ENCODE measurements at places on chromosomes 3 and 15.
A peak's percentile ranks its signal among the peaks of the same experiment; 100 is the strongest.

DNA sequence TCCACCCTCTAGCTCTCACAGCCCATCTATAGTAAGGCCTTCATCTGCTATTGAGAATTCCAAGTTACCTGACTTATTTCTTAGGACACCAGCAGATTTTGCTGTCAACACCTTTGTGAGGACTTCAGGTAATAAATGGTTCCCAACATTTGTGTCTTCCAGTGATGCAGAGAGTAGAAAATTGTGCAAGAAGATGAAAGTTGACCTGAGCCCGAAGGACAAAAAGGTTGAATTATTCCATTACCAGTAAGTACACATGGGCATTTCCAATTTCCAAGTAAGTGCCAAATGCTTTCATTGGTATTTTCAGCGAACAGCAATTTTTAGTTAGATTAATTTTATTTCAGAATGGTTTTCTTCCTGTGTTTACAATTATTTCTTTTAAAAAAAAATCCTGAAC is 35.4 kb downstream of the PDIA5 start:
- no peak for DNase-seq

DNA sequence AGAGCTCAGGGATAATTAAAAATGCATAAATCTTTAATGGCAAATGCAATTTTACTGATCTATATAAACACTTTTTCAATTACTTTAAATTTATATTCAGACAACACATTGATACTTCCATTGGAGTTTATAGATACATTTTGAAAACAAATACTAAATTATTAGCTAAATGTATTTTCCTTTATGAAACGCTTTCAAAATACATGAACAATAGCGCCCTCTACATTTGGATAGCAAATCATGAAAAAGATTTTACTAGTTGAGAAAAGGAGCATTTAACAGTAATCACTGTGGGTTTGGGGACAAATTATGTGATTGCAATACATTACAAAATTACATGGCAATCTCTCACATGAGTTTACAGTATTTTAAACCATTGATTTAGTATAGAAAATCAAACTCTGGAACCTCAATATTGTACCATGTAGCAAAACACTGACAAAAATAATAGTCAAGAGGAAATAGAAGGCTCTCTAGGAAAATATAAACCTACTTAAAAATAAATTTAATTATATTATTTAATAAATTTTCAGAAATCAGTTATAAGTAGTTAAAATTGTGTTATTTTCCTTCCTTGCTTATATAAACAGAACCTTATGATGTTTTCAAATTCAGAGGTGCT is 207.9 kb downstream of the ZIC1 start:
- no peak for DNase-seq

DNA sequence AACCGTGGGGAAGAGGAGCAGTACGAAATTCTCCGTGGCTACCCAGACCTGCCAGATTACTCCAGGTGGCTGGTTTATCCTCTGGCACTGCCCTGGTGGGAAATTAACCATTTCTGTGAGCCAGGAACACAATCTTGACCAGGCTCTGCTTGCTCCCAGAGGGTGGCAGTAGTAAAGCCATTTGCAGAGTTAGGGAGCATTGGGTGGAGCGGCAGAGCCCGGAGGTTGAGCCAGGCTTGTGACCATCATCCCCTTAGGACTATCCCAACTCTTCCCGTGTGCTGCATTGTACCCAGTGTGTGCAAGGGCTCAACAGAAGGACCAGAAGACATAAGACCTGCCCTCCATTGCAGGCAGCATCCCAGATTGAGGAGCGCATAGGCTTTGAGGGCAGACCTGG is 5.3 kb downstream of the KNG1 start:
- DNase-seq: no peak

DNA sequence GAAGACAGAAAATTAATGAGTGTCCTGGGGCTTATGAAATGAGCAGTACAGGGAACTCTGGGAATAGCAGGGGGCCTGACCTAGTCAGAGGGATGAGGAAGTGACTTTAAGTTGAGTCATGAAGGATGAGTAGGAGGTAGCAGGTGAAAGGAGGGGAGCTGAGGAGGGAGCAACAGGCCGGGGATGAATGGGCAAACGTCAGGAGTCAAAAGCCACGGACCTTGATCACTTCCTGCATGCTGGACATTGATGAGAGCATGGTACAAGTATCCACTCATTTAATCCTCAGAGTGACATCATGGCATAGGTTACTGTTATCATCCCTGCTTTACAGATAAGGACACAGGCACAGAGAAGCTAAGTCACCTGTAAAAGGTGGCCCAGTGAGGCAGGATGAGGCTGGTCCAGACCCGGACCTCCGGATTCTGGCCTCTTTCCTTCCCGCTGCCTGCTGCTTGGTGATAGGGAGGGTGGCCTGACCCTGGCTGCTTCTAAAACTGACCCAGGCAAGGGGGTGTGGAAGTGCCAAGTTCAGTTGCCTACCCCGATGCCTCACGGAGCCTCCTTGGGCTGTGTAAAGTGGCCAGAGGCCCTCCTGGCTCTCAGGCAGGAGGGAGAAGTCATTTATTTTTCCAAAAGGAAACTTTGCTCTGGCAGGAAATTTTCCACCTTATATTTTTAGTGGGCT is 7.6 kb downstream of the CORO2B start:
- DNase-seq: no peak

GRCh38 chr15:79595995-79596622 is 164.0 kb downstream of the MINAR1 start:
- peak; percentile 23 for DNase-seq

GRCh38 chr3:128572644-128573105 is 77.9 kb downstream of the RPN1 start:
- DNase-seq: no peak

GRCh38 chr3:188214442-188214841 is 60.5 kb downstream of the LPP start:
- DNase-seq: no peak

- DNase-seq: no peak
These were observed 213.9 kb upstream of the RBMS3 start for GRCh38 chr3:29067007-29067406.
